Lung (tissue), 17 donors: ENCODE measurements at places on chromosomes 3 and 15. TPM values are rescaled to one million over a fixed set of nuclear protein-coding genes. Genes with fewer than 3 reads are reported as not detected.

DNA sequence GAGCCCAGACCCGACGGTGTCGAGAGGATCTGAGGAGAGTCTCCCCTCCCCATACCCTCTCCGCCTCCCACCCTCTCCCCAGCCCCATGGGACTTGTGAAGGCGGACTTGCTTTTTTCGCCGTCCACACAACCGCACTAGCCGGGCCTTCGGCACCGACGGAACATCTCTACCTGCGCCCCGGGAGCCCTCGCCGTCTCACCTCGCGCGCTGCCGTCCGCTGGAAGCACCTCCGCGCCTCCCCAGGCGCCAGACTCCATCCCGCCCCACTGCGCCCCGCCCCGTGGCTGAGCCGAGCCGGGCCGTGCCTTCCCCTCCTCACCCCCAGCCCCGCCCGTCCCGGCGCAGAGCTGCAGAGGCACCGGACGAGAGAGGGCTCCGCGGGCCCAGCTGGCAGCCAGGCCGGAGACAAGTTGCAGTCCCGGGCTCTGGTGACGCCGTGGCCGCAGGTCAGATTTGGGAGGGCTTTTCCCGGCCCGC lies at the start of the genes DUOX1 and DUOXA1:
Gene DUOX1, plus strand, starts transcription at position 344 of the 479 bp plus-strand sequence. CDS start 1,973 bp downstream, outside the sequence.
Gene DUOXA1, minus strand, starts transcription at position 229 of the 479 bp plus-strand sequence. CDS start 6,865 bp downstream, outside the sequence.
- no peak for DNase-seq

GRCh38 chr15:46576646-46577395 lies 942.0 kb downstream of the SQOR start:
- no peak for DNase-seq

MESP2 gene
- total RNA-seq, result not detected

- no peak for DNase-seq
Measured at GRCh38 chr3:196990601-196991007, 22.0 kb upstream of the PIGZ start.

DNA sequence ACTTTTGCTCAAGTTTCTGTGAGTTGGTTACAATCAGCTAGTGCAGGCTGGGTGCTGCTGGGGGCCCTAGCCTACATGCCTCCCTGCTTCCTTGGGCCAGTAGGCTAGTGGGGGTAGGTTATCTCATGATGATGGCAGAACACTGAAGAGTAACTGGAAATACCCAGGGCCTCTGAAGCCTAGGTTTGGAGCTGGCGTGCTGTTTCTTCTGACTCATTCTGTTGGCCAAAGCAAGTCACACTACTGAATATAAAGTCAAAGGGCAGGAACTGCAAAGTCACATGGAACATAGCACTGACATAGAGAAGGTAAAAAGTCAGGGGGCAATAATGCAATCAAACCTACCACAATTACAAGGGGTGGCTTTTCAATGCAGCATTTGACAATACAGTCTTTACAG lies 34.5 kb downstream of the RASGRP1 start:
- no peak for DNase-seq

DNA sequence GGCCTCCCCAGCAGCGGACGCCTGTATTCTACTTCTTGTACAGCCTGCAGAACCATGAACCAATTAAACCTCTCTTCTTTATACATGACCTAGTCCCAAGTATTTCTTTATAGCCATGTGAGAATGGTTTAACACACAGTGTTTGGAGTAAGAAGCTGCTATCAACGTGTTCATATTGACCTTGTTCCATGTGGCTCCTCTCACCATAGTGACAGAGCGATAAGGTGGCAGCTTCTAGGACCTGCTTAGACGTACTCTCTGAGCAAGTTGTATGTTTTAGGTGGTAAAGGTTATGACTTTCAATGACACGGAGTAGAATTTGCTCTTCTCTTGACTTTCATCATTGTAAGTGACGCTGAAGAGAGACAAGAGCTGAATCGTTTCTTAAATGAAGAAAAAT lies 157.7 kb upstream of the SLCO3A1 start:
- no peak for DNase-seq

DNA sequence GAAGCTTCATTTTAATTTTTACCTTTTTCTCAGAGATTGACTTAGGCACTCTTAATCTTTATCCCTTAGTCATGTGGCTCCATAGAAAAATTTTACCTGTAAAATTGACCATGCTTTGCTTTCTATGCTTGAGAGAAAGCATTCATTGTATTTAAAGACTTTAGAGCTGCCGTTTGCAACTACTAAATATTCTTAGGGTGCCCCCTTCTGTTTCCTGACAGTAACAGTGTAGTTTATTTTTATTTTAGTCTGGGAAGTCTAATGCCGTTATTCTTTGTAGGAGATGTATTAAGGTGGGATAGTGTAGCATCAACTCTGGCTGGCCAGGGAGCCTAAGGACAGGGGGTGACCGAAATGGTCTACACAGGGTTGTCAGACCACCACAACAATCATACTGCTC lies 84.5 kb upstream of the SYNPR start:
- DNase-seq, result peak; percentile 49

DNA sequence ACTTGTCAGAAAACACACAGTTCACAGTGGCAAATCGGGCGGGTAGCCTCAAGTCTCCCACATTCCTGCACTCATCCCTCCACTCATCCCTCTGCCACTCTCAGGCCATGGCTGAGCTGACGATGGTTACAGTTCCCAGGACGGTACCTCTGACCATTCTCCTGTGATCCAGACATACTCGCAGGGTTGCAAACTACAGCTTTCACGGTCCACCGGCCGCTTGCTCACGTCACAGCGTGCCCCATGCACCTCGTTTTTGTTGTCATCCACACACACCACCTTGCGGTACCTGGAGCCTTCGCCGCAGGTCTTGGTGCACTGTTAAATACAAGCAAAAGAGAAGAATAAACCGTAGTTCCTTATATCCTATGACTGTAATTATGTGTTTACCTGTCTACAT lies 137.1 kb downstream of the ADAMTS9 start:
- no peak for DNase-seq

- DNase-seq, result no peak
Measured at GRCh38 chr15:44441095-44441501, 13.7 kb downstream of the CTDSPL2 start.

DNA sequence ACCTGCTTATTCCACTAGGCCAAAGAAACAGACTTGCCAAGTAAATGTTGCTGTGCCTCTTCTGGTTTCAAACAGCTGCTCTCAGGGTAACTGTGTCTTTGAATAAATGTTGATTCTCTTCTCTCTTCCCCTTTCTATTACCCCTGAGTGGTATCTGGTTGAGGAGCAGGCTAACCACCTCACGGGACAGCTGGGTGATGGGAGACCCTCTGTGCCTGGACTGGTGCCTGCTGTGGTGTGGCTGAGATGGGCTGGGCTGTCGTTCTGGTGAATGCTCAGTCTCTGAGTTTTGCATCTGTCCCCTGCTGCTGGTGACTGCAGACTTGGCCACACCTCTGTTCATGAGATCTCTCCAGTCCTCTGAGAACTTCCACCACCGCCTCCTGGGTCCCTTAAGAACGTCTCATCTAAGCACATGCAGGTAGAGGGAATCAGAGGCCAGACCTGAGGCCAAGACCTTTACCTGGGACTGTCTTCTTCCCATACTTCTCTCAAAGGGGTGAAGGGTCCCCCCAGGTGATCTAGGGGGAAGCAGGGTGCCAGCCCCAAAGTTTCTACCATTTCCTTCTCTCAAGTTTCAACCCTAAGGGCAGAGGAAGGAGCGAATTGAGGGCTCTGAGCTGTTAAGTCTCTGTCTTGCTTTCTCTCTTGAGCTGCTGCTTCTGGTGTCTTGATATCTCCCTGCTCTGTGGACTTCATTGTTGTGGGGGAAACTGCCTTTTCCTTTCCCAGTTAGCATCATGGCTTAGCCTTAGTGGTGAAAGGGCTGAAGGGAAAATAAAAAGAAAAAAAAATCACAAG lies 252.9 kb downstream of the EBLN2 start:
- DNase-seq, result no peak

LRTM1 gene
- not detected for total RNA-seq

- peak; percentile 29 for DNase-seq
Measured at GRCh38 chr15:27585041-27585640, 514.0 kb downstream of the OCA2 start.

GRCh38 chr3:42440924-42441323 lies 30.5 kb upstream of the LYZL4 start:
- DNase-seq, result no peak

GRCh38 chr3:43867436-43868072 lies 176.8 kb downstream of the ABHD5 start:
- DNase-seq, result peak; percentile 60

NOX5 gene
- 0.77 TPM for total RNA-seq

- no peak for DNase-seq
Measured at GRCh38 chr3:110744723-110745122, 326.9 kb upstream of the NECTIN3 start.

- DNase-seq, result no peak
Measured at GRCh38 chr15:63063164-63063756, 20.7 kb downstream of the TPM1 start.

- DNase-seq, result peak; percentile 48
Measured at GRCh38 chr15:68543165-68544008, 35.4 kb upstream of the CORO2B start.

CCDC54 gene
- not detected for total RNA-seq

DNA sequence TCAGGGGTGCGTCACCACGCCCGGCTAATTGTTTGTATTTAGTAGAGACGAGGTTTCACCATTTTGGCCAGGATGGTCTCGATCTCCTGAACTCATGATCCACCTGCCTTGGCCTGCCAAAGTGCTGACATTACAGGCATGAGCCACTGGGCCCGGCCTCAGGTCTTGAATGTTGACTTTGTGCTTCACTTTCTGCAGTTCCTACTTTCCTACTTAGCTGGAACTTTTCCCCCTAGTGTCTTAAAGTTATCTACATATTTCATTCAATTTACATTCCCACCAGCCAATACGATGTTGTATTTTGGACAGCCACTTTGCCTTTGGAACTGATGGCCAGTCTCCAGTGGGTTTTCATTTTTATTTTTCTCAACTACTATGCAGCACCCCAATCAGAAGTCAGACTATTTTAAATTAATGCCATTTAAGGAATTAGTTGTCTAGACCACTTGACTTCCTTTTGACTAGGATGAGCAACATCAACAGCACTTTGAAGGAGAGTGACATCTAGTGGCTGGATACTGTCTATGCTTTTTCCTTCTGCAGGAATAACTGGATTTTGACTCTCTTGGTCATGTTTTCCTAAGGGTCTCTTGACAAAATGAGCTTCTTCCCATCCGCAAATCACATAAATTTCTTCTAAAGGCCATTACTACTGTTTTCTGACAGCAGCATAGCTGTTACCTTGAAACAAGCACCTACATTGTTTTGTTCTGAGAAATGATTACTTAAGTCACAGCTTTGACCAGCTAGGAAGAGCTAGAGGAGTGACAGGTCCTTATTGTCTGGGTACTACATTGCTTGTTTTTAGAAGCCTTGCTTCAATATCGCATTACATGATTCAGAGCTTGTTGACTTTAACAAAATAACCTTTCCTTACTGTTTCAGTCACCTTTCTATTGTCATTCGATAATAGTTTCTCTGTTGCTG lies 140.2 kb downstream of the ITPR1 start:
- DNase-seq, result no peak

GRCh38 chr3:15428539-15428938 lies 1.1 kb downstream of the EAF1 start:
- DNase-seq, result no peak

DNA sequence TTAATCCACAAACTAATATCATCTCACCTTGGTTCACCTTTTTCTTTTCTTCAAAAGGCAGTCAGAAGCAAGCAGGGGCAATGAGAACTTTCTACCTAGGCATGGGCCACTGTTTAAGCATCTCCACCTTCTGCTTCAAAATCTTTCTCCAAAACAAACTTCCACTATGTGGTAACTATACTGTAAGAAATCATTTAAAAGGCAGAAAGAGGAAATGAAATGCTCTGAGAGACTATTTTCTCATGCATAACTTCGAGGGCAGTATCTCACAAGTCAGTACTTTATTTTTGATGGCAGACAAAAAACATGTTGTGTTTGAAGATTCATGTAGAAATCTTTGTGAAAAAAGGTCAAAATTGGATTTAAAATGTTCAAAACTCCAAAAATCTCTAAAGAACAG lies 419.7 kb downstream of the ZBTB20 start:
- no peak for DNase-seq

DNA sequence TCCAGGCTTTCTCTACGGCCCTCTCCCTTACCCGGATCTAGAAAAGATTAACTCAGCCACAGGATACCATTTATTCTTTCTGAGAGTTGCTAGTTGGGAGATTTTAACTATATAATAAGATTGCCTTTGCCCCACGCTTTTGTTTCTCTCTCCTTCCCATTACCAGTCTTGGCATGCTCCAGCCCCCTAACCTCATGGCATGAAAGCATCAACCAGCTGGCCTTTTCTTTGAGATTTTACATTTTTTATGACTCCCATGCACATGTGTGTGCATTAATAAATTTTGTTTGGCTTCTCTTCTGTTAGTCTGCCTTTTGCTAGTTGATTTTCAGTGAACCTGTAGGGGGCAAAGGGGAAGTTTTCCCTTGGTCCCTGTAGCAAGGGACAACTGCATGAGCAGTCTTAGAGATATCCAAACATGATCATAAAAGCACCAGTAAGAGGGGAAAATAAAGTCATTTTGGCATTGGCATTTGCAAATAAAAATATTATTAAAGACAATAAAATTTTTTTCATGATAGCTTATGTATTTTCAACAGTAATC lies 73.6 kb downstream of the OXSM start:
- no peak for DNase-seq

- DNase-seq, result no peak
Measured at GRCh38 chr3:66405701-66406091, 95.1 kb downstream of the LRIG1 start.

SERPINI2 gene
- total RNA-seq, result 4.9 TPM

GRCh38 chr3:126646674-126647073 lies 8.2 kb downstream of the TXNRD3 start:
- DNase-seq, result no peak

PAQR5 gene
- total RNA-seq, result 2.3 TPM

DNA sequence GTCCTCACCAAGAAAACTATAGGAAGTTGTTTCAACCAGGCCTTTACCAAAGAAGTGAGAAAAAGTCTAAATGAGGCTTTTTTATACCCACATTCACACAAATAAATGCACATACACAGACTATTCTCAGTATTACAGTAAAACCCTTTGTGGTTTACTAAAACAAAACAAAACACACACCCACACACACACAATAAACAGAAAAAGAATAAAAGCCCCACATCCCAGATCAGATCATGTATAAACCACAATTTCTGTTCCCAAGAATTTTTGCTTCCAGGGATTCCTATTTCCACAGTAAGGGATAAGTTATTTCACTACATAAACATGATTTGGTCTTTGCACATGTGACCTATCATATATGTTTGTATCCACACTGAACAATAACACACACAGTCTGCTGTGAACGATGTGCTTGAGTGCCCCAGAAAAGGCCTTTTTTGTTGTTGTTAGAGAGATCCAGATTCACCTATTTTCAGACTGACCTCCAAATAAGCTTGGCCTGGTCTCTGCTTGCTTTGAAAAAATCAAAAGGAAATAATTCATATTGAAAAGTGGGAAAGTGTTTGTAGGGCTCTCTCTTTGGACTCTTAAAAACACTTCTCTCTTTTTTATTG lies 283.4 kb upstream of the ATP11B start:
- DNase-seq, result no peak

- no peak for DNase-seq
Measured at GRCh38 chr3:72538070-72538745, 310.0 kb downstream of the SHQ1 start.
